Fibroblast of the aortic adventitia (primary cell): ENCODE measurements at places on chromosomes 2 and 18. TPM values are rescaled to one million over a fixed set of nuclear protein-coding genes. Genes with fewer than 3 reads are reported as not detected.

FHOD3 gene
- total RNA-seq: 3.0 and 3.3 TPM in 2 replicates

- DNase-seq: no peak
Measured at GRCh38 chr18:59086522-59086921, 53.2 kb upstream of the SEC11C start.

- no peak for DNase-seq
Measured at GRCh38 chr18:57589161-57589560, 2.7 kb upstream of the FECH start.

- DNase-seq: peak; percentile 56
Measured at GRCh38 chr2:235268535-235268934, 225.3 kb upstream of the AGAP1 start.

DNA sequence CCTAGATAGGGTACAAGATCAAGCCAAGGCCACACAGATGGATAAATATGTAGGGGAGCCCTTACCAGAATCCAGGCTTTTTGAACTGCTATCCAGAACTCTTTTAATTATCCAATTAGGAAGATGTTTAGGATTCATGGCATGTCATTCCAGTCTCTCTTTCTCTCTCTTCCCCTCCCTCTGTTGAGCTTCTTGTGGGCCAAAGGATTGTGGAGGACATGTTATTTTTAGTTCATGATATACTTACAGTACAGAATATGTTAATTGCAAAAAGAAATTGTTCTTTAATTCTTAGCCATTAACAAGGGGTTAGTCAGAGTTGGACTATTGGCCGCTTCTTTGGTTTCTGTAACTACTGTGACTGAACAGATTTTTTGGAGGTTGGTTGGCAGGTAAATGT lies 113.0 kb downstream of the SETBP1 start:
- DNase-seq: no peak

UPP2 gene
- total RNA-seq: not detected in 2 replicates

CNDP1 gene
- total RNA-seq: not detected in 2 replicates

DNA sequence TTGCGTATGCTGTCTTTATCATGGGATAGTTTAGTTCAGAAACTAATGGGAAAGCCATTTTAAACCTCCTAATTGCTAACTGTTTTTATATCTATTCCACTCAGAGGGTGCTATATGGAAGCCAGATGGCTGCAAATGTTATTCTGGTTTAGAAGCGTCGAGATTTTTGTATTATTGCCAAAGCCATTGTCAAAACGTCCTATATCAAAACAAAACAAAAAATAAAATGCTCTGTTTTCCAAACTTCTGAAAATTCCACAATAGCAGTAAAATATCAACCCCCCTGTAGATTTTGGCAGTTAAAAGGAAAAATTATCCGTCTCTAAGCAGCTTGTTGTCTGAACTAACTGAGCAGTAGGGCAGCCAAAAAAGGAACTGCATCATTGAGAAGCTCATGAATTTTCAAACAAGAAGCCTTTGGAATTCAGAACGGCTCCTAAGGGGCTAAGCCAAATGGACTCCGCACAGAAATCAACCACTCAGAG lies 195.4 kb upstream of the CWC22 start:
- peak; percentile 63 for DNase-seq

GRCh38 chr2:228556717-228557116 lies 375.2 kb upstream of the SPHKAP start:
- DNase-seq: peak; percentile 12

DNA sequence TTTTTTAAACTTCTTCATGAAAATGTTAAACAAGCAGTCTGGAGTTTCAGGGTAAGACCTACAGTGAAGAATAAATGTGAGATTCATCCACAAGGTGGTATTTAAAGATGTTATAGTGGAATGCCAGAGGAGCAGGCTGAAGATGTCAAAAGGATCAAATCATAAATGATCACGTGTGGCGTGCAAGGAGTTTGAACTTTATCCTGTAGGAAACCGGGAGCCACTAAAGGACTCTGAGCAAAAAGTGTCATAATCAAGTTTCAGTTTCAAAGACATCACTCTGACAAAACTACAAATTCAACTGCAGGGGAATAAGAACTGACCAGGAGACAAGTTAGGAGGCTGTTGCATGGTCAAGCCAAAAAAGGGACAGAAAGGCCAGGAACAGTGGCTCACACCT lies 19.9 kb downstream of the NHEJ1 start:
- DNase-seq: no peak

MAP2 gene
- total RNA-seq: 2.1 and 26.5 TPM in 2 replicates

GREB1L gene
- total RNA-seq: 1.9 and 3.7 TPM in 2 replicates

GRCh38 chr2:205001300-205001966 lies 456.2 kb downstream of the PARD3B start:
- DNase-seq: no peak

- no peak for DNase-seq
Measured at GRCh38 chr18:45565280-45565970, 49.9 kb upstream of the SLC14A2 start.

DNA sequence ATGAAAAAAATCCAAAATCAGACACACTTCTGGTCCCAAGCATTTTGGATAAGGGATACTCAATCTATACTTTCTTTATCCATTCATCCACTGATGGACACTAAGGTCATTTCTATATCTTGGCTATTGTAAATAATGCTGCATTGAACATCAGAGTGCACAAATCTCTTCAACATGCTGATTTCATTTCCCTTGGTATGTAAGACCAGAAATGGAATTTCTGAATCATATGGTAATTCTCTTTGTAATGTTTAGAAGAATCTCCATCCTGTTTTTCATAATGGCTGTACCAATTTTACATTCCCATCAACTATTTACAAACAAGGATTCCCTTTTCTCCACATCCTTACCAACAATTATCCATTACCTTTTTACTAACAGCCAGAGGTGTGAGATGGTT lies 33.7 kb upstream of the MCM6 start:
- DNase-seq: peak; percentile 43

DIPK1C gene
- total RNA-seq: not detected in 2 replicates

CD302 gene
- total RNA-seq: 23.0 and 33.0 TPM in 2 replicates

LRRC30 gene
- not detected in 2 replicates for total RNA-seq

DNA sequence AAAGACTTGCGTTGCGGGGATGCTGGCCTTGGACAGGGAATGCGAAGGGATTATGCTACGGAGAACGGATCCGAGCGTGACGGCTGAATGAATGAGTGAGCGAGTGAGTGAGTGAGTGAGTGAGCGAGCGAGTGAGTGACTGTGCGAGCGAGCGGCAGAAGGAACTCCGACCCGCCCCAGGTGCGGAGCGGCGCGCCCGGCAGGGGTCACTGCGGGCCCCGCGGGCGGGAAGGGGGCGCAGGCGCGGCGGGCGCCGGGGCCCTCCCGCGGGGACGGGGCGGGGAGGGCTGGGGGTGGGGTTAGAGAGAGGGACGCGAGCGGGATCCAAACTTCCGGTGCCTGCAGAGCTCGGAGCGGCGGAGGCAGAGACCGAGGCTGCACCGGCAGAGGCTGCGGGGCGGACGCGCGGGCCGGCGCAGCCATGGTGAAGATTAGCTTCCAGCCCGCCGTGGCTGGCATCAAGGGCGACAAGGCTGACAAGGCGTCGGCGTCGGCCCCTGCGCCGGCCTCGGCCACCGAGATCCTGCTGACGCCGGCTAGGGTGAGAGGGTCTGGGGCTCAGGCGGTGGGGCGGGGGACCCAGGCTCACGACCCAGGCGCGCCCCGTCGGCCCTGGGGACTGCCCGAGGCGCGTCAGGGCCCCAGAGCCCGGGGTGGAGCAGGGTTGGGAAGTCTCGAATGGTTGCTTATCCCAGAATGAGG lies at the start of gene ITM2C:
Gene ITM2C, plus strand, starts transcription at position 338 of the 702 bp plus-strand sequence. Its CDS starts 84 bp downstream, at position 422.
- peak; percentile 43 for DNase-seq

GRCh38 chr2:6164986-6165747 lies 473.0 kb downstream of the SOX11 start:
- no peak for DNase-seq

SCN9A gene
- 14.0 and 22.9 TPM in 2 replicates for total RNA-seq

DNA sequence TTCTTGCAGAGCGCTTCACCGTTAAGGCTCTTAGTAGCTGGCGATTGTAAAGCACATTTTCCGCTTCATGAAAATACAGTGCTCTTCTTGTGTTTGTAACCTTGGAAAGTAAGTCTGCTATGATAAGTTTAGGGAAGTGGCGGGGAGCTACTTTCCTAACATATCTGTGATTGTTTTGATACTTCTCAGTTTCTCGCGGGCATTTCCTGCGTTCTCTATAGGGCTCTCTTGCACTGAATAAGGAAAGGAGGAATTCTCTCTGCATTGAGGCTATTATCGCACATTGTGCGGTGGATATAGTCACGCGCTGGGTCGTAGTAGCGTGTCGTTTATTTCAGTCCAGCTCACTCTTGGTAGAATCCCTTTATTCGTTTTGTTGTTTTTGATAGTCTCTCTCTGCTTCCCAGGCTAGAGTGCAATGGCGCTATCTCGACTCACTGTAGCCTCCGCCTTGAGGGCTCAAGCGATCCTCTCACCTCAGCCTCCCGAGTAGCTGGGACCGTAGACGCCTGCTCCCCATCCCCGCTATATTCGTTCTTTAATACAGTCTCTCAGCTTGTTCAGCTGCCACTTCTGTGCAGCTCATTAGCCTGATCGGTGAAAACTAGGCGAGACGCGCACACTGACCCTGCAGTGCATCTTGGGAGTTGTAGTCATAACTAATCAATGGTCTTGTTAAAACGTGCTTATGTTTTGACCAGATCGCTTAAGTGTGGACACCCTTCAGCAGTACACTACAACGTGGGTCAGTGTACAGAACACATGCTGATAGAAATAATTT lies 1.0 kb upstream of the PPP4R3B start:
- peak; percentile 59 for DNase-seq

- no peak for DNase-seq
Measured at GRCh38 chr2:16189029-16189835, 248.9 kb downstream of the MYCN start.

KCNE4 gene
- 4.1 and 22.2 TPM in 2 replicates for total RNA-seq

- DNase-seq: peak; percentile 15
Measured at GRCh38 chr18:29779096-29779495, 1263.4 kb downstream of the DSC3 start.

- DNase-seq: no peak
Measured at GRCh38 chr2:239690651-239691631, 290.1 kb upstream of the HDAC4 start.

DNA sequence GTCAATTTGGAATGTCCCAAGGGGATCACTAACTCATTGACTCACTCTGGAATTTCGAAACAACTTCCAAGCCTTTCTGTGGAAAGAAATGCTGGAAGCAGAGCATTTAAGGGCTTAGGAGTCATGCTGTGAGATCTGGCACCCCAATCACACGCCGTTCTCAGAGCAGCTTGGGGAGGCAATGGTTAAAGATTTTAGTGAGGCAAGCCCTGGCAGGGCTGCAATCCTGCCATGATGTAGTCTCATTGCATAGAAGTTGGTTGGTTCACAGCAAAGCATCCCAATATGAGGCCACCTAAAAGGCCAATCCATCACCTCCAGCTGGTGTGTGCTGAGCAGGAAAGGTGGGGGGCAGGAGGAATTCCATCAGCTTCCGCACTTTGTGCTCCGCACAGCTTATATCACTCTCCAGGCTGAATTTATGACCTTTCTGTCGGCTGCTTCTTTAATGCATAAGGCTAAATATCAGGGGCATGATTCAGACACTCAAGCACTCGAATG lies 1043.9 kb upstream of the POU3F3 start:
- DNase-seq: no peak

EHD3 gene
- 10.7 and 41.2 TPM in 2 replicates for total RNA-seq

DNA sequence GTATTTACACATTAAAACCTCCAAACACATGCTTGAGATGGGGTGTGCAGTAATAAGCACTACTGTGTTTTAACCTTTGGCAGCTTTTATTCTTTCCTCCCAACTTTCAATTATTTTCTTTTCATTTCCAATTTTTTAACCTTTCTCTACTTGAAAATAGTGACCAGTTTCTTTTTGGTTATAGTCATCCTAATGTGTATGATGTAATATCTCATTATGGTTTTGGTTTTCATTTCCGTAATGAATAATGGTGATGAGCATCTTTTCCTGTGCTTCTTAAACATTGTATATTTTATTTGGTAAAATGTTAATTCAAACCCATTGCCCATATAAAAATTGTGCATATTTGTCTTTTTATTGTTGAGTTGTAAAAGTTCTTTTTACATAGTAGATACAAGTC lies 103.5 kb downstream of the BMPR2 start:
- no peak for DNase-seq

GRCh38 chr2:9260464-9260918 lies 53.9 kb downstream of the ASAP2 start:
- no peak for DNase-seq

GRCh38 chr18:56919190-56919589 lies 227.7 kb upstream of the BOD1L2 start:
- DNase-seq: no peak

GTF3C2 gene
- total RNA-seq: 27.2 and 33.4 TPM in 2 replicates

- peak; percentile 91 for DNase-seq
Measured at GRCh38 chr2:1730015-1730927, 14.0 kb downstream of the PXDN start.
